ENCODE measurements at places on chromosomes 5 and 9.

- DNase-seq: no peak
Observed at GRCh38 chr5:74085782-74086181, 459.8 kb downstream of the ARHGEF28 start.

DNA sequence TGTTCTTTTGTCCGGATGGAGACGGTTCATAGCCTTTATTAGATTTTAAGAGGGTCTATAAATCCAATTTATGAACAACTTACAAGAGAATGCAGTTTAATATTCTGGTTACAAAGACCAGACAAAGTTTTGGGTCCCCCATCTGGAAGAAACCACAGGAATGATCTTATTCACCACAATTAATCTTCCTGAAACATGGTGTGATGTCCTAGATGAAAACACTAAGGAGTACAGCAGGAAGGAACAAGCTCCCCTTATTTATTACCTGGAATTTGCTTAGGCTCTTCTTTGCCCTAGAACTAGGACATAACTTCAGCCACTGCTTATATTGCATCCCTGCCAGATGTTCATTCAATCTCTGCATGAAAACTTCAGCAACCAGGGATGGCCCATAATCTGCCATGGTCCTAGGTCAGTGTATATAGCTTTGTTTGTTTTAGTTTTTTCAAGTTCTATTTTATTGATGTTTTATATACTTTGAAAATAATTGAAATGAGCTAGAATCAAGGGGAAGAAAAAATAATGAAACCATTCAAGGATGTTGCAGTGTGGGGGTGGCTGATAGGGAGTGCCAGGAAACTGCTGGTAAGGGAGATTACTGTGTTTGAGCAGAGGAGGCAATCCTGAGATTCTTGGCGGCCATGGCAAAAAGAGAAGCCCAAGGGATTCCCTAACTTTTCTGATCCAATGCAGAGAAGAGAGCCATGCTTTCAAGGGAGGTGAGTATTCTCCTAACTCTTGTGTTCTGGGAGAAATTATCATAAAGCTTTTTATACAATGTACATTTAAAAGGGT lies 16.8 kb downstream of the TXNDC8 start:
- no peak for DNase-seq

DNA sequence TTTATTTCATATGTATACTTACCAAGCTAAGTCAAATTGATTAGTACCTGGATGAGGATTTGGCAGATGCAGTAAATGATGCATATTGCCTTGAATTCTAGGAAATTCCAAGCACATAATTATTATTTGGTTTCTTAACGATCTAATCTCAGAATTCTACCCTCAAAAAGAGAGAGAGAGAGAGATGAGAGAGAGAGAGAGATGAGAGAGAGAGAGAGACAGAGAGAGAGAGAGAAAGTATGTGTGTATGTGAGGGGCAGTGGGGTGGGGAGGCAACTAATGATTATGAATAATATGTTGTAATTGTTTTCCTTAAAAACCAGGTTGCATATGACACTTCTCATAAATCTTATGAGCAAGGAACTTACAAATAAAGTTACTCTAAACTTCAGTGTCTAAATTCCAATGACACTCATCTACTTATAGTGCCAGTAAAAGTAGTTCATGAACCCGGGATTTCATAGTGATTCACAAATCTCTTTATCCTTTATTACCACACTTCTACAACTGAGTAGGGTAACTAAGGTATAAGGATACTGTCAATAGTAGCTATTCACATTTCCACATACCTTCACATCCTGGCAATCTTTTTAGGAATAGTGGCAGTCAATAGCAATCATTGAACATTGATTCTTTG lies 60.5 kb upstream of the EDIL3 start:
- DNase-seq: no peak

GRCh38 chr9:114002986-114003350 lies 75.1 kb downstream of the AMBP start:
- no peak for DNase-seq

GRCh38 chr5:157106630-157107461 lies 2.0 kb downstream of the HAVCR2 start:
- DNase-seq: peak; percentile 3

DNA sequence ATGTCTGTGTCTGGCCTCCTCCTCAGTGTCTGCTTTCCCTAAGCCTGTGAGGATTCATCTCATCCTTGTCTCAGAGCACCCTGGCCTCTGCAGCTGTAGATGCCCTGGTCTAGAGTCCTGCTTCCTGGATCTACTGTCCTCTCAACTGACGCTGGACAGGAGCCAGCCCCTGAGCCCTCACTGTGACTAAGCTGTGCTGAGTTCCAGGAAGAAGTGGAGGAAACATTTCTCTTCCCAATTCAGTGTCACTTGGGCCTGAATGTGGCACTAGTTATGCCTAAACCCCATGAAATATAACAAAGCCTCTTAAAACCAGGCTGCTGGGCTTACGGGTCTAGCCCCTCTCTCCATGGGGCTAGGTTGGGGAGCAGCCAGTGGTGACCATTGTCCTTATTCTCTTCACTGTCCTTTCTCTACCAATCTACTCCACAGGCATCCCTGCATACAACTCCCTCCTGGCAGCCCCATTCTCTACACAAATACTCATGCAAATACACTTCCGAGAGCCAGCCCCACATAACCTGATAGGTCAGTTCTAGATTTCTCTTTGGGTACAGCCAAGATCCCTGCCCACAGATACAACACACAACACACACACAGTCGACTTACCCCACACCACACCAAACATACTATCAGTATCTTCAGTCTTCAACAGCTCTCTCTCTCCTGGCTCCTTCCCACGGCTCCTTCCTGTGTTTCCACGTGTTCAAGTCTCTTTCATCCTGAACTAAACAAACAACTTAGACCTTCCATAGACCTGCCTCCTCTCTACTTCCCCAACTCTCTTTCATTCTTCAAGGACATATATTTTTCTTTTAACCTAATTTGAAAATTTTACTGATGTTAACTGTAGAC lies 220.8 kb downstream of the SNX18 start:
- no peak for DNase-seq

GRCh38 chr5:176667637-176668036 lies 20.4 kb downstream of the TSPAN17 start:
- no peak for DNase-seq

- DNase-seq: no peak
Observed at GRCh38 chr5:14445013-14445412, 136.6 kb upstream of the OTULINL start.

DNA sequence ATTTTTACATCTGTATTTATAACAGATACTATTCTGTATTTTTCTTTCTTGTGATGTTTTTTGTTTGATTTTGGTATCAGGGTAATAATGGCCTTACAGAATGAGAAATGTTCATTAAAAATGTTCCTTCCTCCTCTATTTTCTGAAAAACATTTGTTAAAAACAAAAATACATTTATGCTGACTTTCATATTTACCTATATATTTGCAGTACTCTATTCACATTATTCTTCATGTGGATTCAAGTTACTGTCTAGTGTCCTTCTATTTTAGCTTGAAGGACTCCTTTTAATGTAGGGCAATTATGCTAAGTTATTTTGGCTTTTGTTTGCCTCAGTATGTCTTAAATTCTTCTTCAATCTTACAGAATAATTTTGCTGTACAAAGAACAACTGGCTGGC lies 5.1 kb downstream of the CCDC112 start:
- DNase-seq: no peak

GRCh38 chr5:39055027-39055767 lies 19.0 kb downstream of the RICTOR start:
- DNase-seq: no peak

DNA sequence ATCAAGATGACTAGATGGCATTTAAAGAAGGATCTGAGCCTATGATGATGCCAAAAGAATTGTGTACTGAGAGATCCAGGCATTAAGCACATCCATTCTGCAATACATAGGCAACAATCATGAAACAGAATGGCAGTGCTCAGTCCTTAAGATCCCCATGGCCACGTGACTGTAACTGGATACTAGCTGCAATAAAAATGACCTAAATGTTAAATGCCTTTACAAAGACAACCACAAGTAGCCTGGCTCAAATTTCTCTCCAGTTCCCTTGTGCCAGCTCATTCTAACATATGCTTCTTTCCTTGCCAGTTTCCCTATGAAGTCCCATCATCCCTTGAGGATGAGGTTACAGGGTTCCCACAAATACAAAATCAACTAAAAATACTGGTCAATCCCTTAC lies 148.3 kb upstream of the GHR start:
- DNase-seq: no peak

- DNase-seq: no peak
Observed at GRCh38 chr9:98635374-98635773, 73.4 kb downstream of the GABBR2 start.

DNA sequence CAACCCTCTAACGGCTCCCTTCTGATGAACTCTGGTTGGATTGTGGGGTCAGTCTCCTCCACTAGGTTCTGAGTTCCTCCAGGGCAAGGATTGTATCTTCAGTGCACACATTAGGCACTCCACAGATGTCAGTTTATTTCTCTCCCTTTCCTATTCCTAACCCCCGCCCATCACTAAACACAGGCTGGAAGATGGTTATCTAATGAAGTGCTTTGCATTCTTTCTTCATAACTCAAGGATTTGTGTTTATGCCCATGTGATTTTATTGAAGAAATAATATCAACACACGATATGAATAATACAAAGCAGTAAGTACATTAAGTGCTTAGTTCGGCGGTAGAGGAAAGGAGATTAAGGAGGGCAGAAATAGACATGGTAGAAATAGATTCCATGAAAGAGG lies 4.4 kb upstream of the CREBRF start:
- DNase-seq: no peak

Data from GDM1 (cell line).